Right kidney (tissue), 9 donors: ENCODE measurements at places on chromosomes 7 and 10.

DNA sequence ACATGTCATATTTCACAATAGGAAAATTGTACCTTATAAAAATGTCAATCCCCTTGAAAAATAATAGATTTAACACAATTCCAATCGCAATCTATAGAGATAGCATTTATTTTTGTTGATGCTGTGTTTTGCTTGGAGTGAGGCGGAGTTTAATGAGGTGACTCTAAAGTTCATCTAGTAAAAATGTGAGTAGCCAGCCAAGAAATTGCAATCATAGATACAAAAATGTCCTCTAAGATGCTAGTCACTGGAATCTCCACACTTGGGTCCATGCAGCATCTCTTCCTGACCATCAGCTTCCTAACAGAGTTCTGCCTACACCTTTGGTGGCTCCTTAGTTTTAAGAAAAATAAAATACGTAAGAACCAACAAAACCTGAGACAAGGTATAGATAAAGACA, 44.9 kb downstream of the GLI3 start:
- DNase-seq = no peak

- peak; percentile 58 for DNase-seq
These were observed at the start of gene KCND2 for GRCh38 chr7:120272701-120273475. Gene KCND2 (plus strand): TSS chr7:120273175.

DNA sequence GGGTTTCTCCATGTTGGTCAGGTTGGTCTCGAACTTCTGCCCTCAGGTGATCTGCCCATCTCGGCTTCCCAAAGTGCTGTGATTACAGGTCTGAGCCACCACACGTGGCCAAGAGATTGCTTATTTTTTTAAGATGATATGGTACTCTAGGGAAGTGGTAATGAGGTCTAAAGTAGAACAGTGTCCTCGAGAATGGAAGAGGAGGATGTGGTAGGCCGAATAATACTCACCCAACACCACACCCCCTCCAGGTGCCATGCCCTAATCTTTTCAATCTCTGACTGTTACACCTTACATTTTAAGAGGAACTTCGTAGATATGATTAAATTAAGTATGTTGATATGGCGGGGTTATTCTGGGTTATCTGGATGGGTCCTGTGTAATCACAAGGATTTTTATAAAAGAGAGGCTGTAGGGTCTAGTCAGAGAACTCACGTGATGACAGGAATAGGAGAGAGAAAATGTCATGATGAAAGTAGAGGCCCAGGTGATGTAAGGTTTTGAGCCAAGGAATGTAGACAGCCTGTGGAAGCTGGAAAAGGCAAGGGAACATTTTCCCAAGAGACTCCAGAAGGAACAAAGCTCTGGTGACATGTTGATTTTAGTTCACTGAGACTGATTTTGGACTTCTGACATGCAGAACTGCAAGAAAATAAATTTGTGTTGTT, 29.5 kb downstream of the CDK13 start:
- no peak for DNase-seq

DNA sequence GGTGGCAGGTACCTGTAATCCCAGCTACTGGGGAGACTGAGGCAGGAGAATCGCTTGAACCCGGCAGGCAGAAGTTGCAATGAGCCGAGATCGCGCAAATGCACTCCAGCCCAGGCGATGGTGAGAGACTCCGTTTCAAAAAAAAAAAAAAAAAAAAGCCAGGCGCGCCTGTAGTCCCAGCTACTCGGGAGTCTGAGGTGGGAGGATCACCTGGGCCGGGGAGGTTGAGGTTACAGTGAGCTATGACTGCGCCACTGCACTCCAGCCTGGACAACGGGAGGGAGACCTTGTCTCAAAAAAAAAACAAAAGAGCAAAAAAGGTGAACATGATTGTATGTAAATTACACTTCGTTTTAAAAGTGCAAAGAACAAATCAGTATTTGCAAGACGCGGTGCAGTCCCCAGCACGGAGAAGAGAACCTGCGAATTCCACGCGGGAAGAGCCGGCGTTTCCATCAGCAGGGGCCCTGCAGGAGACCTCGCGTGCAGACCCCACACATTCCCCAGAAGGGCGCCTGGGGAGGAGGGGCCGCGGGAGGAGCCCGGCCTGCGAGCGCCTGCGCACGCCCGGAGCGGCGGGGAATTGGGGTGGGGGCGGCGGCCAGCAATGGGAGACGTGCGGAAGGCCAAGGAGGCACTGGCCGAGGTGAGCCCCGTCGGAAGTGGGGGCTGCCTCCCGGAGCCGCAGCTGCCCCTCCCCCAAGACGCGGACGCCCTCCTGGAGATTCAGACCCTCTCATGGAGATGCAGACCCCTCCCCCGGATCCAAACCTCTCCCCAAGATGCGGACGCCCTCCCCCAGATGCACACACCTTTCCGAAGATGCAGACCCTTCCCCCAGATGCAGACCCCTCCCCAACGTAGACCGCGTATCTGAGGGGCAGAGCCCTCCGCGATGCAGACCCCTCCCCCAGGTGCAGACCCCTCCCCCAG, 16.7 kb upstream of the SUN1 start:
- DNase-seq = peak; percentile 80

GRCh38 chr10:20502903-20503585, 394.1 kb downstream of the NEBL start:
- DNase-seq = no peak

GRCh38 chr7:49855281-49855980, 82.0 kb downstream of the VWC2 start:
- DNase-seq = no peak

- DNase-seq = no peak
These were observed 598.5 kb downstream of the SDK1 start for GRCh38 chr7:3899559-3899991.

- DNase-seq = no peak
These were observed 447.4 kb upstream of the PFKP start for GRCh38 chr10:2619916-2620315.
